ENCODE measurements at places on chromosomes 2 and 18. TPM values are rescaled to one million over a fixed set of nuclear protein-coding genes. Genes with fewer than 3 reads are reported as not detected.

CPO gene
- total RNA-seq = 0.46 TPM

PHOSPHO2 gene
- total RNA-seq = 7.3 TPM

RAB17 gene
- total RNA-seq = 140 TPM

STARD7 gene
- total RNA-seq = 199 TPM

KIAA2012 gene
- not detected for total RNA-seq

SP5 gene
- total RNA-seq = 7.0 TPM

TCF7L1 gene
- total RNA-seq = 108 TPM

GPR75 gene
- total RNA-seq = 2.8 TPM

INHA gene
- total RNA-seq = 1.4 TPM

HOXD12 gene
- total RNA-seq = 0.17 TPM

ICOS gene
- 0.07 TPM for total RNA-seq

TUBB8B gene
- 1.2 TPM for total RNA-seq

SLC9A4 gene
- 0.11 TPM for total RNA-seq

LCT gene
- total RNA-seq = not detected

AGAP1 gene
- 49.1 TPM for total RNA-seq

ABHD3 gene
- 12.1 TPM for total RNA-seq

NTSR2 gene
- not detected for total RNA-seq

CTIF gene
- total RNA-seq = 28.5 TPM

ASTL gene
- 0.79 TPM for total RNA-seq

SMYD1 gene
- not detected for total RNA-seq

DPYSL5 gene
- 9.2 TPM for total RNA-seq

RESP18 gene
- not detected for total RNA-seq

MDH1B gene
- total RNA-seq = 1.6 TPM

GORASP2 gene
- total RNA-seq = 102 TPM

PKP4 gene
- 69.3 TPM for total RNA-seq

C1QL2 gene
- 0.55 TPM for total RNA-seq

LIPG gene
- total RNA-seq = 6.8 TPM

OSBPL6 gene
- 8.3 TPM for total RNA-seq

WNT10A gene
- total RNA-seq = not detected

ASAP2 gene
- total RNA-seq = 14.5 TPM

GPR39 gene
- 0.74 TPM for total RNA-seq

ANKRD62 gene
- not detected for total RNA-seq

ATG16L1 gene
- total RNA-seq = 36.4 TPM

ANKRD30B gene
- total RNA-seq = not detected

STEAP3 gene
- 24.0 TPM for total RNA-seq

SFXN5 gene
- total RNA-seq = 23.1 TPM

HIBCH gene
- total RNA-seq = 26.5 TPM

RAD51AP2 gene
- 0.30 TPM for total RNA-seq

PSMA8 gene
- total RNA-seq = not detected

MROH2A gene
- 0.16 TPM for total RNA-seq

EHD3 gene
- 9.8 TPM for total RNA-seq

BOD1L2 gene
- not detected for total RNA-seq

CMPK2 gene
- 0.13 TPM for total RNA-seq

ARHGEF33 gene
- total RNA-seq = 0.57 TPM

PKDCC gene
- 27.3 TPM for total RNA-seq

PLEK gene
- 0.37 TPM for total RNA-seq

SLC4A1AP gene
- 17.8 TPM for total RNA-seq

KCNK3 gene
- total RNA-seq = 0.30 TPM

UGT1A6 gene
- total RNA-seq = not detected

SCN7A gene
- total RNA-seq = 0.32 TPM

NEU2 gene
- total RNA-seq = not detected

CFAP210 gene
- 0.60 TPM for total RNA-seq

C2orf80 gene
- total RNA-seq = 0.39 TPM

GALNT5 gene
- total RNA-seq = 0.34 TPM

All from WTC11 (cell line).